ENCODE measurements at places on chromosomes 1 and 21.

GRCh38 chr1:96515925-96516324 is 205.7 kb upstream of the PTBP2 start:
- DNase-seq, result no peak

DNA sequence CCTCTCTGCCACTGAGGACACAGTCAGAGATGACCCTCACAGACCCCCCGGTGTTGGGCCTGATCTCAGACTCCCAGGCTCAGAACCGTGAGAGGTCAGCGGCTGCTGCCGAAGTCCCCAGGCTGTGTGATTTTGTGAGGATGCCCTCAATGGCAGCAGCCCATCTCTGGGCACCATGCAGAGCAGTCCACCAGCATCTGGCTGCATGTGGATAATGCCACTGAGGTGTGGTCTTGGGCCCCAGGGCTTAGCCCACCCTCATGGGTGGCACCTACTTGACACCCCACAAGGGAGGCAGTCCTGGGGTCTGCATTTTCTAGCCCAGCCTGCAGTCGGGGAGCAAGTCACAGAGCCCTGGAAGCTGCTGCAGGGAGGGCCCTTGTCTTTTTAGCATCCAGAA is 5.5 kb upstream of the ACTRT2 start:
- no peak for DNase-seq

GRCh38 chr1:214458541-214458940 is 92.9 kb downstream of the PTPN14 start:
- DNase-seq, result no peak

DNA sequence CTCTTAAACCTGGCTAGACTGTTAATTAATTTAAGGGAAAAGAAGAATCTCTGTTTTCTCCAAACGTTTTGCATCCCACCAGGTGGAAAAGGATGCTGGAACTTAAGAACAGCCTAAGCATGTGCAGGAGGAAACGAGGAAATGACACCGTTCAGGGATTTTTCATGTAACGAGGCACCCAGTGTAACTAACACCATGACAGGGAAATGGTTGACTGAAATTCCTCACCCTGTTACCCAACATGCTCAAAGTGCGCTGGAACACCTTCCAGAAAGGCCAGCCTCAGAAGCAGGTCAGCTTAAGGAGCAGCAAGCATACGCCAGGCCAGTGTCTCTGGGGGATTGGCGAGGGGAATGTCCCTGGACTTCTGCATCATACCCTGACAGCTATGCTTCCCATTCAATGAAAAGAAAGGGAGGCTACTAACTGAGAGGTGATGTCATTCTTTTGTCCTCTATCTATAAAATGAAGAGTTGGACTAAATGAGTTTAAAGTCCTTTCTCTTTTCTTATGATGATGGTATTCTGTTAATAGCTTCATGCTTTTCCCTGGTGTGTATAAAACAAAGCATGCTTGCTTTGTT is 21.6 kb downstream of the TNN start:
- DNase-seq, result no peak

GRCh38 chr1:213539464-213539863 is 448.3 kb upstream of the PROX1 start:
- DNase-seq, result no peak

DNA sequence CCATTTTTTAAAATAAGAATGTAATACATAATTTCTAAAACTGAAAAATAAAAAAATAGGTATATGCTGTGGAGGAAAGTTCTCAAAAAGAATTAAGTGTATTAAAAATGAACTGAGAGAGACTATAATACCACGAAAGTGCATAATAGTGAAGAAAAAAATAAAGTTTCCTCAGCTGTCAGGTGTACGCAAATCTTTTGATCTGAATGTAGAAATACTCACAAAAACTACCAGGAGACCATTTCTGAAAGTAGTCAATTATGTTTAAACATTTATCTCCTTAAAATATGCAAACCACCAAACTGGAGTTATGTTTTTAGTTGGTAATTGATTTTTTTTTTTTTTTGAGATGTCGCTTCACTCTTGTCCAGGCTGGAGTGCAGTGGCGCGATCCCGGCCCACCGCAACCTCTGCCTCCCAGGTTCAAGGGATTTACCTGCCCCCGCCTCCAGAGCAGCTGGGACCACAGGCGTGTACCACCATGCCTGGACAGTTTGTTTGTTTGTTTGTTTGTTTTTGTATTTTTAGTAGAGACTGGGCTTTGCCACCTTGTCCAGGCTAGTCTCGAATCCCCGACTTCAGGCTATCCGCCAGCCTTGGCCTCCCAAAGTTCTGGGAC is 1169.2 kb upstream of the B3GALT2 start:
- no peak for DNase-seq

DNA sequence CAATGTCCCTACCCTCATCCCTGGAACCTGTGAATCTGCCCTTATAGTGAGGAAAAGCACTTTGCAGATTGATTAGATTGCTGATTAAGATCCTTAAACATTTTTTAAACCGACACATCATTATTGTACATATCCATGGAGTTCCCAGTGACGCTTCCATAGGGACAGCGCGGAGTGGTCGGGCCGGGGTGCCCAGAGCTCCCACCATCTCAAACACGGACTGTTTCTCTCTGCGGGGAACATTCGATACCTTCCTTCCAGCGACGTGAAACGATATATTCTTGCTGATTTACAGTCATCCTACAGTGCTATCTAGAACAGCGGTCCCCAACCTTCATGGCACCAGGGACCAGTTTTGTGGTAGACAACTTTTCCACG is 4.0 kb downstream of the KRTAP10-12 start:
- DNase-seq, result no peak

DNA sequence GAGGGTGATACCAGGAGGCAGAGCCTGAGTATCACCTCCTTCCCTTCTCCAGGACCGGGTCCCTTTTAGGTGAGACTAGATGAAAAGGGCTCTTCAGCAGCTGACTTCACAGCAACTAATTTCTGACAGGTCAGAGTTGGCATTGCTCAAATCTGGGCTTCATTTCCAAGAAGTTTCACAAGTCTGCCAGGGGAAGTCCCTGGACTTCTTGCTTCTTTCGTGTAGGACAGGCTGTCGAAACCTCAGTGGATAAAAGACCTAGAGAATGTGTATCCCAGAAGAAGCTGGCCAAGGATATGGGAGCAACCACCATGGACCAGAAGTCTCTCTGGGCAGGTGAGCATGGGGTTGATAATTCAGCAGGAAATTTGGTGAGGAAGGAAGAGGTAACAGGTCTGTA is at the start of gene CHI3L2:
Gene CHI3L2 (plus strand): TSS at position 280 of the 400 bp plus-strand sequence. CDS start 17 bp downstream, at position 297.
- DNase-seq, result no peak

GRCh38 chr1:214271174-214271858 is 9.6 kb upstream of the SMYD2 start:
- no peak for DNase-seq

DNA sequence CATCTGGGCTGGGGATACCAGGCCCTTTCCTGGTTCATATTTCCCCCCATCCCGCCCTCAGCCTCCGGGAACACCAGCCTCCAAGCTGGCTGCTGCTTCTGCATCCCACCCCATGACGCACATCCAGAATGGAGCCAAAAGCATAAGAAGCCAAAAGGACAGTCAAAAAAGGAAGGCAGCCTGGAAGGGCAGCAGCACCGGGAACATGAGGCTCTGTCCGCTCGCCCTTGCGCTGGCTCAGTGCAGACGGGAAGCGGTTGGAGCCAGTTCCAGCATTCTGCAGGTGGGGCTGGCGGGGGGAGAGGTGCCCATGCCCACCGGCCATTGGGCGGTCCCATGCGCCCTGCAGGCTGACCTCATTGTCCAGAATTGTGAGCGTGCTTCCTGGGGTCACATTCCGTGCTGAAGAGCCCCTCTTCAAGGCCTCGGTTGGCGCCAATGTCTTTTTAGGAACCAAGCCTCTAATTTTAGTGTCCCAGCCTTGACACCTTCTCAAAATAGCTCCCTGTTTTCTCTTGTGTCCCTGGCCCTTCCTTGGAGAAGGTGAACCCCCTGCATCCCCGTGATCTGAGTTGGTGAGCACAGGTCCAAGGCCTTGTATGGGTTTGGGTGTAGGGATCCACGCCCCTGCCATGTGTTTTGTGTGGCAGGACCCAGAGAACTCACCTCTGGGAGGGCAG is 28.4 kb upstream of the NPPB start:
- DNase-seq, result no peak

- no peak for DNase-seq
Observed at GRCh38 chr1:60668585-60668984, 413.8 kb upstream of the NFIA start.

DNA sequence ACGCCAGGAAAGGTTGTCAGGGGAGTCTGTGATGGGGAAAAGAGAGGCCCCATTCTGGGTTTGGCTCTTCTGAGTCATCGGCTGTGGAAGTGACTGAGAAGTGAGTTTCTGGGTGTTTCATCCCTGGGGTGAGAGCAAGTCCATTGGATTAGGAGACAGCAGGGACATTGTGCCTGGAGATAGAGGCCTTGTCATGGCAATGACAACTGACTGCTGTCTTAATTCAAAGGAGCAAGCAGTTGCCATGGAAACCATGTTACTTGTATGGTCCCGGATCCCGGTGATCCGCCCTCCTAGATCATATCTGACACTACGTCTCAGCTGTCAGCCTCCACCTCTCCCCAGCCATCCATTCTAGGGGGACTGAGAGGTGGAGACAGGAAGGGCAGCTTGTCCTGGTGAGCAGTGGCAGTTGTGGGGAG is 34.4 kb downstream of the KIAA0040 start:
- DNase-seq, result no peak

DNA sequence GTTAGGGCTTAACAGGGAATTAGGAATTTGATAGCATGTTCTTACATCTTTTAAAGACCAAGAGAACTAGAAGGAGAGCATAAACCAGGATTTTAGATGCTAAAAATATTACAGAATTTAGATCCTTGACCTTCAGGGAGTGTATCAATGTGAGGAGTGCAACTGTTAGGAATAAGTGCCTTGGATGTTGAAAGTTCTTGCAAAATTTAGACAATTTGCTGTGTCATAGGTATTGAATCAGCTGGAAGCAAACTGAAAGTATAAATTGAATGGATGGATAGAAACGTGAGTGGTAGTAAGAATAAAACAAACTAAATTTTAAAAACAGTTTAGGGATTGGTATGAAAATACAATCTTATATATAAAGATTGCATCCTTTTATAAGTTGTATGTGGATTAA is 27.7 kb downstream of the PPP1R12B start:
- no peak for DNase-seq

GRCh38 chr1:40762144-40762923 is 21.3 kb upstream of the KCNQ4 start:
- DNase-seq, result no peak

DNA sequence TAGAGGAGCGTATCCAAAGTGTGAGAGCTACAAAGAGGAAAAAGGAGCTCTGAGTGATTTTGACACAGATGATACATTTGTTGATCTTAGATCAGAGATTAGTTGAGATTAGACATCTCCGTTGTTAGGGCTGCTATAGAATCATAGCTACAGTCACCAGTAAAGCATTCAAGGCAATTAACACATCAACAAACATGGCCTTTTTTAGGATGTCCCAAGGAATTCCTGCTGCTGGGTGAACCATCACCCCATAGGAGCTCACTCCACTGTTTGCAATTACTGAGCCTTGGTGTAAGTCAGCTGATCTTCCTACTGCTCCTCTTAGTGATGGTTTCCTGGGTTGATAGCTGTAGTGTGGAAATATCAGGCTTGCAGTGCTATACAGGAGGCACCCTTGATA is 6.7 kb upstream of the RSRP1 start:
- DNase-seq, result no peak

GRCh38 chr1:27097484-27097917 is 57.4 kb downstream of the SLC9A1 start:
- DNase-seq, result peak; percentile 76

- DNase-seq, result no peak
Observed at GRCh38 chr1:77386276-77386675, 104.5 kb downstream of the AK5 start.

DNA sequence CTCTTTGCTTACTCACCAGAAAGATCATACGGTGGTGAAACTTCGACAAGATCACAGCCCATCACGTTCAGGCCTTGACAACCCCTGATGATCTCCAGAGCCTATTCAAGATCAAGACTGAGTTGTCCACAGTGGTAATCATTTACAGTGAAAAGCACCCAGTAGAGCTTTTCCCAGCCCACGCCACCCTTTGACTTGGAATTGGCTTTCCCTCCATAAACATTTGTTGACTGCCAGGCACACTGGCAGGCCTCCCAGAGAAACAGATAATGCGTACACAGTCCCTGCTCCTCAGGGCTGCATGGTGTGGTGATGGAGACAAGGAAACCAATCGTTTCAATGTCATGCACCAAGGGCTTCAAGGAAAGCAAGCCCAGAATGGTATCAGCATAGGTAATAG is 10.1 kb downstream of the AGMAT start:
- DNase-seq, result no peak

GRCh38 chr1:159205225-159205624 is 550 bp downstream of the ACKR1 start:
- DNase-seq, result no peak

- no peak for DNase-seq
Observed at GRCh38 chr21:37373539-37373938, 7.0 kb downstream of the DYRK1A start.

GRCh38 chr1:169318536-169319244 is 48.9 kb downstream of the NME7 start:
- no peak for DNase-seq

DNA sequence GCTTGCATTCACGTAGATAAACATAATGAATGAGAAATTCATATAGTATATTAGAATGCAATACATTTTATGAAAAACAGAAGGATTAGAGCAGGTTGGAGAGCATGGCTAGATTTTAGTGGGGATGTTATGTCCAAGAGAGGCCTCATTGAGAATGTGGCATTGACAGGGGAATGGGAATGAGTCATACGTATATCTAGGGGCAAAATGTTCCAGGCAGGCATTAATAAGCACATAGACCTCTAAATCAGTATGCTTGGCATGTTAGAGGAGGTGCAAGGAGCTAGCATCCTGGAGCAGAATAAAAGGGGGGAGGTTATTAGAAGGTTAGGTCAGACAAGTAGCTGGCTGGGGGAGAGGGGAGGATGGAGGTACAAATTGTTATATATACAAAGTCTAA is 93.0 kb downstream of the USH2A start:
- DNase-seq, result no peak

DNA sequence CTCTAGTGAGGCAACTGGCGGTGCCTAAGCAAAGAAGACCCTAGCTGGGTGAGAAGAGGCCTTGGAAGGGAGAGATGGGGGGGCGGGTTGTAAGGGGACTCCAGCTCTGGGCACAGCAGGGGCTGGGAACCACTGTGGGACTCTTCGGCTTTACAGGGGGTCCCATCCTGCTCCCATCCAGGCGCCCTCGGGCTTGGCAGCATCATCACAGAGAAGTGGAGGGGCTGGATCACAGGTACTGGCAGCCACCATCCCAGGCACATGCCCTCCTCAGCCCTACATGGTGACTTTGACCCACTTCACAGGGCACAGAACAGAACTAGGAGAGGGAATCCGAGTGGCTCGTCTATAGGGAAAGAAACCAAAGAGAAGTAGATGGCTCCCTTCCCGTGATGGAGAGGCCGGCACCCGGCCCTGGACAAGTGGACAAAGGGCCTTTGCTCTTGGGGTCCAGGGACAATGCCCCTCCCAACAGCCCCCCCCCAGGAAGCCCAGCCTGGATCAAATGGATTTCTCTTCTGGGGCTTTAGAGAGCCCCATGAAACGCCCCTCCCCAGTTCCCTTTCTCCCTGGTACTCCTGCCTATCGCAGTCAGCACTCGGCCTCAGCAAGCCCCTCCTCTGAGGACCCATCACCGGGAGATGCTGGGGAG is 54.0 kb upstream of the ECE1 start:
- DNase-seq, result no peak
